Smooth muscle cell of the umbilical artery (primary cell): ENCODE measurements at places on chromosomes 1 and 21. TPM values are rescaled to one million over a fixed set of nuclear protein-coding genes. Genes with fewer than 3 reads are reported as not detected.

GABRD gene
- not detected in 2 replicates for total RNA-seq

PTP4A2 gene
- total RNA-seq, result 332 and 383 TPM in 2 replicates

NTMT2 gene
- total RNA-seq, result not detected in 2 replicates

BRDT gene
- not detected in 2 replicates for total RNA-seq

NR1I3 gene
- not detected in 2 replicates for total RNA-seq

ELF3 gene
- total RNA-seq, result 2.3 and 8.0 TPM in 2 replicates

SERTAD4 gene
- total RNA-seq, result 0.59 and 0.78 TPM in 2 replicates

NBPF15 gene
- total RNA-seq, result 38.0 and 76.5 TPM in 2 replicates

CAMK1G gene
- total RNA-seq, result 4.2 and 13.1 TPM in 2 replicates

GPATCH2 gene
- total RNA-seq, result 20.5 and 20.6 TPM in 2 replicates

WNT3A gene
- total RNA-seq, result not detected in 2 replicates

ALG14 gene
- total RNA-seq, result 0.69 and 1.8 TPM in 2 replicates

EFCAB14 gene
- 33.3 and 62.9 TPM in 2 replicates for total RNA-seq

PGLYRP4 gene
- not detected in 2 replicates for total RNA-seq

IVL gene
- 1.1 TPM in 1 of 2 replicates, not detected in the other for total RNA-seq

HES2 gene
- total RNA-seq, result 0.37 TPM in 1 of 2 replicates, not detected in the other

FCRL4 gene
- total RNA-seq, result not detected in 2 replicates

FCRL6 gene
- not detected in 2 replicates for total RNA-seq

SERPINC1 gene
- total RNA-seq, result 0.30 TPM in 1 of 2 replicates, not detected in the other

KRTAP12-2 gene
- not detected in 2 replicates for total RNA-seq

RBM8A gene
- 119 and 129 TPM in 2 replicates for total RNA-seq

ITLN2 gene
- total RNA-seq, result not detected in 2 replicates

F13B gene
- total RNA-seq, result not detected in 2 replicates

KMO gene
- under 0.01 TPM in 1 of 2 replicates, not detected in the other for total RNA-seq

ELAVL4 gene
- total RNA-seq, result not detected in 2 replicates

PPCS gene
- total RNA-seq, result 24.9 and 26.1 TPM in 2 replicates

SLFNL1 gene
- total RNA-seq, result 0.65 and 0.89 TPM in 2 replicates

AZIN2 gene
- 7.2 and 30.3 TPM in 2 replicates for total RNA-seq

U2AF1 gene
- total RNA-seq, result 16.9 and 38.1 TPM in 2 replicates

TAL1 gene
- under 0.01 TPM in 1 of 2 replicates, not detected in the other for total RNA-seq

LEFTY1 gene
- not detected in 2 replicates for total RNA-seq

FMO2 gene
- not detected in 2 replicates for total RNA-seq

PDZK1IP1 gene
- not detected in 2 replicates for total RNA-seq

DDR2 gene
- total RNA-seq, result 188 and 189 TPM in 2 replicates

OPTC gene
- not detected in 2 replicates for total RNA-seq

RAB42 gene
- 1.8 and 4.5 TPM in 2 replicates for total RNA-seq

TARS2 gene
- 11.6 and 16.7 TPM in 2 replicates for total RNA-seq

CD34 gene
- 0.05 and 0.30 TPM in 2 replicates for total RNA-seq
